ENCODE measurements at places on chromosomes 2 and 18. TPM values are rescaled to one million over a fixed set of nuclear protein-coding genes. Genes with fewer than 3 reads are reported as not detected.

TGFA gene
- 0.19 TPM for total RNA-seq

PCARE gene
- not detected for total RNA-seq

ALLC gene
- total RNA-seq, result not detected

DNA sequence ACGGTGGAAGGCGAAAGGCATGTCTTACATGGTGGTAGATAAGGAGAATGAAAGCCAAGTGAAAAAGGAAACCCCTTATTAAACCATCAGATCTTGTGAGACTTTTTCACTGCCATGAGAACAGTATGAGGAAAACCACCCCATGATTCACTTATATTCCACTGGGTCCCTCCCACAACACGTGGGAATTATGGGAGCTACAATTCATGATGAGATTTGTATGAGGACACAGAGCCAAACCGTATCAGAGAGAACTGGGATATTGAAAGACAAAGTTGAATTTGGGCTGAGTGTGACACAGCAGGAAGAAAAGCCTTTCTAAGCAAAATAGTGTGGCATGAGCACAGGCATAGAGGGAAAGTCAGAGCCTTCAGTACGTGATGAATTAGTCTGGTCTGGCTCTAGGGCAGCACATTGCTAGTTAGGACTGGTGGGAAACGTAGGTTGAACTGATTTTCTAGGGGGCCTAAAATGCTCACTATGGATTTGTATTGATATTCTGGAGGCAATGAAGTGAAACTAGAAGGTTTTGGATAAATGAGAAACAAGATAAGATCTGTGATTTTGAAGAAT is 84.8 kb upstream of the RND3 start:
- DNase-seq, result no peak

DNA sequence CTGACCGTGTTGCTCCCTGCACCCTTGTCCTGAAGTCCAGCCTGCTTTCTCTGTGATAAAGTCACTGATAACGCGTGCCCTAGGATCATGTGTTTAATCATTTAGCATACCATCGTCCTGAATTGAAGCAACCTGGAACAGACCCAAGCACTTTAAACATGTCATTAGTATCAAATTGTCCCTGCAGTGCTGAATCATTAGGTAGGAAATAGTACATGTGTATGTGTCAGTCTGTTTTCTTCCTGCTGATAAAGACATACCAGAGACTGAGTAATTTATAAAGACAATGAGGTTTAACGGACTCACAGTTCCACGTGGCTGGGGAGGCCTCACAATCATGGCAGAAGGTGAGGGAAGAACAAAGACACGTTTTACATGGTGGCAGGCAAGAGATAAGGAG is 2.8 kb downstream of the ASB18 start:
- no peak for DNase-seq

GRCh38 chr2:160478660-160479059 is 14.9 kb downstream of the RBMS1 start:
- DNase-seq, result no peak

DNA sequence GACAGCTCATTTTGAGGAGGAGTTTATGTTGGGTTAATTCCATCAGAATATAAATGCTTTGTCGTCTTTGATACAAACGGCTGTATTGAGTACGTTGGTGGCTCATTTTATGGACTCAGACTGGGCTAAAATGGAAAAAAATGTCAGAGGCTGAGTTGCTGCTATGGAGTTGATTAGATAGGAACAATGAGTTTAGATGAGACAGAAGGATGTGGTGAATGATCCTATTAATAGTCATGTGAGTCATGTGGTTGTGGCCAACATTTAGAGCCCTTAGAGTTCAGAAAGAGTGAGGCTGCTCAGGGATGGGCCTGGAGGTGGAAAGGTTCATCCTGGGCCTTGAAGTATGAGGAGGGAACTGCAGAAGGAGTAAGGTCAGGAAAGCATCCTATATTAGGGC is 434.2 kb downstream of the MEIS1 start:
- no peak for DNase-seq

- DNase-seq, result no peak
These were observed 20.5 kb upstream of the DCC start for GRCh38 chr18:52319424-52319983.

GRCh38 chr2:127024769-127025358 is 82.1 kb downstream of the BIN1 start:
- no peak for DNase-seq
